CD4-positive, alpha-beta T cell treated with Interleukin-10 for 1 hour (primary cell): ENCODE measurements at places on chromosomes 3 and 15.

GRCh38 chr3:76684946-76685345 lies 355.0 kb upstream of the ROBO2 start:
- no peak for DNase-seq

DNA sequence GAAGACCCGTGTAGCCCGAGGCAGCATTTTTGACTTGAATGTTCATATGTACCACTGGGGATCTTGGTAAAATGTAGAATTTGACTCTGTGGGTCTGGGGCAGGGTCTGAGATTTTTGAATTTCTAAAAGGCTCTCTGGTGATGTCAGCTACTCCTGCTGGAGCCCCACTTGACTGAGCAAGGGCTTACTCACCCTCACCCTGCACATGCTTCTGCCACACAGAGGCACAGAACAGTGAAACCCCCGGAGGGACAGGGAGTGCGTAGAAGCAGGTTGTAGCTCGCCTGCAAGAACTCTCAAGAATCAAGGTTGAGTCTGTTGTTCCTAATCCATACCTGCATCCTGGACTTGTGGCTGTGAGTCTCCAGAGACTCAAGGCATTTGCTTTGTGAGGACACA lies 41.1 kb downstream of the SLCO3A1 start:
- no peak for DNase-seq

- no peak for DNase-seq
Observed at GRCh38 chr3:153357436-153357835, 195.4 kb downstream of the RAP2B start.

DNA sequence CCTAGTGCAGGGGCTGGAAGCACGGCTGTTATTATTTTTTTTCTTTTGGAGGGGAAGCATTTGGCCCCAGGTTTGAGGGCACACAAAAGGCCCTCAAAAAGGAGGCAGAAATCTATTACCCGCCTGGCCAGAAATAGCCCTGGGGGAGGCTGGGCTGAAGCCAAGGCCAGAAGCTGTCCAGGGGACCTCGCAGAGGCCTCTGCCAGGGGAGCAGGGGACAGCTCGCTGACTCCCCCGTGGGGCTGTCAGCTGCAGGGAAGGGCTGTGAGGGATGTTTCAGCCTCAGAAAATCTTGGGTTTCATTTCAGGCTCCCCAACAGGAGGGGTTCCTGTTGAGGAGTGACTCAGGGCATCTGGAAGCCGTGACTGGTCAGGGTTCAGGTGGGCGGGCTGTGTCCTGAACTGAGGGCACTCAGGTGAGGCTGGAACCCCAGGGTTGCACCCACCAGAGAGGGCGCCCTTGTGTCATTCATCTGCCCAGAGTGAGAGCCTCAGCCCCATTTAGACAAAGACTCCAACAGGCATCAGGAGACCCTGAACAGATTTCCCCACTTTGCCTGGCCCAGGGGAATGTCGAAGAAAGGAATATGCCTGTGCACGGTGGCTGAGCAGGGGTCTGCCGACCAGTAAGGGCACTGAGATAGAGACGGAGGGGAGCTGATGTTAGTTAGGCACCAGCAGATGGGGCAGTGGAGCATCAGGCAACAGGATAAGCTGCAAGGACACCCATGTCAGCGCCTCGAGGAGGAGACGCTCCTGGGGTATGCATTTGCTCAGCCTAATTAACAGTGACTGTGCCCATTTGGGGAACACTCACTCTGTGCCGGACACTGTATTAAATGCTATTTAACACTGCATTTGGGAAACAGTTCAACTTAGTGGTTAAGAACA lies 43.5 kb upstream of the SLC6A11 start:
- DNase-seq, result no peak

- no peak for DNase-seq
Observed at GRCh38 chr3:62803276-62803675, 71.9 kb downstream of the CADPS start.

DNA sequence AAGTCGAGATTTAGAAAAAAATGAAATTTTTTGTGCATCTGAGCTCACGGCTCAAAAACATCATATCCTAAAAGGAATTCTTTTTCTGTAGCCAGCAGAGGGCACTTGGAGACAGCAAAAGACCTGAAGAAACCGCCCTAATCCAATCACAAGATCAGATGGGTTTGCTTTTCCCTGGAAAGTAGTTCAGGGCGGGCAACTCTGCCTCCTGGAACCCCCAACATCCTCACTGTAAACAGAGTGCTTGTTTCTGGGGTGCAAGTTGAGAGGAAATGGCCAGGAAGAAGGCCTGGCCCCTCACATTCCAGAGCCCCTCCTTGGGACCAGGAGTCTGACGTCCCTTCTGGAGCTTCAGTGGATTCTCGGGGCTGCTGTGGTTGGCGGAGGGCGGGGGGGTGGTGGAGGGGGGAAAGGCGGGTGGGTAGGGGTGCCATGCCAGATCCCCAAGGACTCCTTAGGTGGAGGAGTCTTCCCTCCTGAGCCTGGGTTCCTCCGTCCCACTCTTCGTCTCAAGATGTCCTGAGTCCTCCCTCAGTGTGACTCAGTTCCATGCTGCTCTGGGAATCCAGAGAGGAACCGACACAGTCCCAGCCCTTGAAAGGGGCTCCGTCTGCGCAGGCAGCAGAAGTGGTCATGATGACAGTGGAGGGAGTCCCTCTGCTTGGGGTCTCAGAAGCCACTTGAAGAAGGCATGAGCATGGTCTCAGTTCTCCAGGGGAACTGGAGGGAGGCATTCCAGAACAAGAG lies 35.9 kb downstream of the CCK start:
- no peak for DNase-seq

- no peak for DNase-seq
Observed at GRCh38 chr3:150348500-150348899, 59.6 kb upstream of the TSC22D2 start.

- no peak for DNase-seq
Observed at GRCh38 chr3:124653797-124654469, 76.3 kb upstream of the UMPS start.

DNA sequence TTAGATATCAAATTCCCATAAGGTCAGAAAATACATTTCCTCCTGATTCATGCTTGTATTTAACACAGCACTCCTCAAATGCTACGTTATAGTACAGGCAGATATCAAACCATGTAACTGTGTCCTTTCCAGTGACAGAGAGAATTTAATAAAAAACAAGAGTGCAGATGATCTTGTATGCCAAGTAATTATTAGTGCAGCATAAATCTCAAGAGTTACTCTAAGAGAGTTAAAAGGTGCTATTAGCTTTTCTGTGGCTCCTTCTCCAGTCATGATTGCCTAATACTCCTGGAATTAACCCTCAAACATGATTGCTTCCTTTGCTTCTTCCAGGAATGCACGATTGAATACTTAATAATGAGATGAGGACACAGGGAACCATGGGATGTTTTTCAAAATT lies 413.0 kb upstream of the DPH6 start:
- DNase-seq, result no peak

DNA sequence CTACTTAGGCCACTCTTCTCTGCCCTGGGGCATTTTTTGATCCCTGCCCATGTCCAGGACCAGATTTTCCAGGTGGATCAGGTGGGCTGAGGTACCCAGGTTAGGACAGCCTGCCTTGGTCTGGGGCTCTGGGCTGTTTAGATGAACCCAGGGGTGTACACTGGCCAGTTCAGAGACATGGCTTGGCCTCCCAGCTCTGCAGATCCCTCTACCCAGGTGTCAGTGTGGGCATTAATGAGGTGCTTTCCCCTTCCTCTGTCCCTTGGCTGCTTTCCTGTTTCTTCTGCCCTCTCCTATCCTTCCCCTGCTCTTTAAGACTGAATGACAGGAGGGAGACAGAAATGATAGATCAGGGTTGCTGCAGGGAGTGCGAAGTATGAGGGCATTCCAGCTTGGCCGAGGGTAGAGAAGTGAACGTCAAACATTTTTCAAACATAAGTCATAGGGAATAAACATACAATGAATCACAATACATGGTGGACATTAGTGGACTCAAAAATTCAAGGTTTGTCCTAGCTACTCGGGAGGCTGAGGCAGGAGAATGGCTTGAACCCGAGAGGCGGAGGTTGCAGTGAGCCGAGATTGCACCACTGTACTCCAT lies 30.5 kb downstream of the RTP1 start:
- DNase-seq, result no peak

DNA sequence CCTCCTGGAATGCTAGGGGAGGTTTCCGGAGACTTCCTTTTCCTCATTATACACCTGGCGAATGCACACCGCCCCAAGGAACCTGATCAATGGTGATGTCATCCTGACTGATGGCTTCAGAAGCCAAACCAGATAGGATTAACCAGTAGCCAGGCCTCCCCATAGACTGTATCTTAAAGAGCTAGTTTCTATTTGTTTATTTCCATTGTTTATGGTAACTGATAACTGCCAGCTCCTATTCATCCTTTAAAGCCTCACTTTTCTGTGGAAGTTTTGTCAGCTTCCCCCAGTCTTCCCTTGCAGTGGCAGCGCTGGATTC lies at the start of gene MKRN2OS:
Gene MKRN2OS (minus strand): TSS at position 27 of the 319 bp plus-strand sequence. CDS start 35 bp downstream, outside the sequence.
- DNase-seq, result no peak

DNA sequence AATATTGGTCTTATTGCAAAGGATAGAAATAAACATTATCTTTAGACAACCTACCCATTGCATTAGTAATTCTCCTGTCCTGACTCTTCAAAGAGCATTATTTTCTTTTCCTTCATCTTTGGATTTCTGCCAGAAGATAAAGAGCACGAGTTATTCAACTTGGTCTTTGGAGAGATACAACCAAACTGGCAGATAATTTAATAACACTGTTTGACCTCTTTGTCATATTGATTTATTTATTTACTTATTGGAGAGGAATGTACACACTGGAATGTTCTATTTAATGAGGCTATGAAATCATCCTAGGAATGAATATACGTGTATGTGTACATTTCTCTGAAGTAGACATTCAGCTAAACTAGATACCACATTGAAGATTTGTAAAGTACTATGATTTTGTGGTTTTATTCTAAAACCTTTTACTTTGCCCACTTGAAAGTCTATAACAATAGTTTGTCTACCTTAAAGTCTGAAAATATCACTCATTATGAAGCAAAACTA lies 462.1 kb downstream of the C3orf38 start:
- no peak for DNase-seq

DNA sequence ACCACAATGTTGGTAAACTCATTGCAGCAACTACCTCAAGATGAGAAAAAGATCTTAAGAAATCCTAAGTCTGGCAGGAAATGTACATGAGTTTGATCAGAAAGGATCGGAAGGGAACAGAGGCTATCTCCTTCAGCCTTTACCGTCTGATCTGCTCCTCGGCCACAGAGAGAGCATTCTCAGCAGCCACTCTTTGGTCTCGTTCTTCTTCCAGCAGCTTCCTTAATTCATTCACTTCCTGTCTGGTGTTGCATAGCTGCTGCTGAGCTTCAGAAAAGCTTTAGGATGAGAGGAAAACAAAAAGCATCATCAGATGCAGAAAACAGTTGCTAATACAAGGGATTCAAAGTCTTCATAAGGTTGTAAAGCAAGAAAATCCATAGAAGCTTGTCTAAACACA lies 6.6 kb upstream of the HCLS1 start:
- DNase-seq, result no peak

GRCh38 chr3:127709320-127710060 lies 36.7 kb downstream of the ABTB1 start:
- DNase-seq, result no peak

- DNase-seq, result peak; percentile 61
Observed at GRCh38 chr3:105829871-105830622, 38.8 kb downstream of the CBLB start.

GRCh38 chr15:100537331-100537730 lies 8.6 kb upstream of the CERS3 start:
- no peak for DNase-seq
